Non-pigmented ciliary epithelial cell (primary cell): ENCODE measurements at places on chromosomes 11 and 22.

GRCh38 chr22:29744902-29745301 lies 21.9 kb downstream of the ZMAT5 start:
- no peak for DNase-seq

DNA sequence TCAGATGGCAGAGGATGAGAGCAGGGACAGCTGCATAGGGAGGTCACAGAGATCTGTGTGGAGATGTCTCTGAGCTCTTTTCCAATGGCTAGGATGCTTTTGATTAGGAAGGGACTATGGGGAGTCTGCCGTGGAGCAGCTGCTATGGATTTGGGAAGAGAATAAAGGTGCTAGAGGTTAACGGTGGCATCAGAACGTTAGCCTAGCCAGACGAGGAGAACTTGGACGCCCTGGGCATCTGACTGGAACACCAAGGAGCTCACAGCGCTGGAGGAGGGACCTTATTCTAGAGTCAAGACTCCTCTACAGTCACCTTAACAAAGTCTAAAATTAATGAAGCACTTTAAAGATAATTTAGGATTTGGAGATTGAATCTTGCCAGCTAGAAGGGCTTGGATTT lies 157.2 kb upstream of the B3GAT1 start:
- no peak for DNase-seq

GRCh38 chr22:39178206-39179111 lies 26.0 kb upstream of the CBX7 start:
- DNase-seq, result no peak

DNA sequence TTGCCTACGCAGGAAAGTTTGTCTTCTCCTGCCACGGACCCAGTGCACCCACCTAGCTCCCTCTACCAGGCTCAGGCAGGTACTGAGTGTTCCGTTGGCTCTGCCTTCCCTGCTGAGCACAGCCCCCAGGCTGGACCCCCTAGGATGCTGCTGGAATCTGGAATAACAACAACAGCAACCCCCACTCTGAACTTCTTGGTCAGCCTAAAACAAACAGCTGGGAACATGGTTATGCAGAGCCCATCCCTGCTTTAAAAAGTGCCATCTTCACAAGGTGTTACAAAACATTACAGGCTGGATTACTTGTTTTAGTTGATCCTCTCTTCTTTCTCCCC lies 1.8 kb downstream of the OPCML start:
- no peak for DNase-seq

DNA sequence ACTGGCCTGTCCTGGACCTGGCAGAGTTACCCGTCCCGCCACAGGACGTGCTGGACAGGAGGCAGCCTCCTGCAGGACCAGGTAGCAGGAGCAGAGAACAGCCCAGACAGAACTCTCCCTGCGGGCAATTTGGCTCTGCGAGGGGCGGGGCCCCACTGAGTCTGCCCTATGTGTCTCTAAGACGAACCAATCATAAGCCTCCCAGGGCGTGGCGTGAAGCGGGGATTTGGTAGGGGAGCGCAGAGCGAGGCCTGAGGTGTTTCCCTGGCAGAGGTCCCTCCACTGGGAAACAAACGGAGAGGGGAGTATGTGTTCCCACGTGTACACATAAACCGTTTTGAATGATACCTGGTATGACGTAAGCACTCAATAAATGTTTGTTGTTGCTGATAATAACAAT lies 7.4 kb downstream of the CD82 start:
- no peak for DNase-seq

DNA sequence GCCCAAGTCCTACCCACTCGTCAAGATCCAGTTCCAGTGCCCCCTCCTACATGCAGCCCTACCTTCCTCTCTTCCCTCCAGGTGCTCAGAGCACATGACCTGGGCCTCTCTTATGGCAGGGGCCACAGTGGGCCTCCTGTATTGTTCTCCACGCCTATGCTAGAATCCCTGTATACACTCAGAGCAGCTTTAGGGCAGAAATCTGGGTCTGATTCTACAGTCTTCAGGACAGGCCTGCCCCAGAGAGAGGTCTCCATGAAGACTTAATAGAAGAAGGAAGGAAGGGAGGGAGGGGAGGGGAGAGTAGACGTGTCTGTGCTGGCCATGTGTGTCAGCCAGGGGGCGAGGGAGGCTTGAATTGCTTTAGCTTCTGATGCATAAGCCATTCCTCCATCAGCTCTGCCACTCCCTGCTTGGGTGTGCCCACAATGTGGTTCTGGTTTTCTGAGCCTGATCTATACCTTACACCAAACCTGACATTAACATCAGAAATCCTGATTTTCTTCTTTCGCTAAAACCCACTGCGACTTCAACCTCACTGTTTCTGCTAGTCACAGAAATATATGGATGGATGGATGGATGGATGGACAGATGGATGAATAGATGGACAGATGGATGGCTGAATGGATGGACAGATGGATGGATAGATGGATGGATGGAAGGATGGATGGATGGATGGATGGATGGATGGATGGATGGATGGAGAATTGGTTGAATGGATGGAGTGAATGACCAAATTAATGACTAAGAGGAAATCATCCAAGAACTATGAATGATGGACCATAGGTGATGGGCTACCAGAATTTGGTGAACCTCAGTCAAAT lies 56.6 kb upstream of the PRDM11 start:
- no peak for DNase-seq

GRCh38 chr11:117084992-117085391 lies 13.2 kb downstream of the SIK3 start:
- no peak for DNase-seq

DNA sequence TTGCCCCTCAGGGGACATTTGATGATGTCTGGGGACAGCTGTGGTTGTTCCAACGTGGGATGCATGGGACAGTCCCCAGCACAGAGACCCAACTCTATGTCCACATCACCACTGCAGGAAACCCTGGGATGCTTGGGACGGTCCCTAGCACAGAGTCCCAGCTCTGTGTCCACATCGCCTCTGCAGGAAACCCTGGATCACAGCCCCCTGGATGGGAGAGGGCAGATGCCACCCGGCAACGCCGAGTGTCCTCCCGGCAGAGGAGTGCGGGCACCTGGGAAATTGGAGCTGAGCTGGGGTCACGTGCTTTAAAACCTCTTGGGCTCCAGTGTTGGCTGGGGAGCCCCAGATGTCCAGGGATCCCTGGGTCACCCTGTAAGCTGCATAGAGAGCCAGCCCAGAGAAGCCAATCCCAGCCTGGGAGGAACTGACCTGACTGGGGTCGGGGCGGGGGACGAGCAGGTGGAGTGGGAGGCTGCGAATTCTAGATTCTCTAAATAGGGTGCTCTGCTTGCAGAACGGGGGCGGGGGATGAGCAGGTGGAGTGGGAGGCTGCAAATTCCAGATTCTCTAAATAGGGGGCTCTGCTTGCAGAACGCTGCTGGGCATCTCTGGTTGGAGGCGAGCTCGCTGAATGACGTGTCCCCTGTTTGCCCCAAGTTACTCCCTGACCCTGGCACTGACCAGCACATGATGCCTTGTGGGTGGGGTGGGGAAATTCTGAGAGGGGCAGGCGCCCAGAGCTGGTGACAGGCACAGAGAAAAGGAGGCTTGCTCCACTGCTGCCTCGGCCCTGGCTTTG lies 1197.8 kb downstream of the BRD1 start:
- DNase-seq, result no peak

DNA sequence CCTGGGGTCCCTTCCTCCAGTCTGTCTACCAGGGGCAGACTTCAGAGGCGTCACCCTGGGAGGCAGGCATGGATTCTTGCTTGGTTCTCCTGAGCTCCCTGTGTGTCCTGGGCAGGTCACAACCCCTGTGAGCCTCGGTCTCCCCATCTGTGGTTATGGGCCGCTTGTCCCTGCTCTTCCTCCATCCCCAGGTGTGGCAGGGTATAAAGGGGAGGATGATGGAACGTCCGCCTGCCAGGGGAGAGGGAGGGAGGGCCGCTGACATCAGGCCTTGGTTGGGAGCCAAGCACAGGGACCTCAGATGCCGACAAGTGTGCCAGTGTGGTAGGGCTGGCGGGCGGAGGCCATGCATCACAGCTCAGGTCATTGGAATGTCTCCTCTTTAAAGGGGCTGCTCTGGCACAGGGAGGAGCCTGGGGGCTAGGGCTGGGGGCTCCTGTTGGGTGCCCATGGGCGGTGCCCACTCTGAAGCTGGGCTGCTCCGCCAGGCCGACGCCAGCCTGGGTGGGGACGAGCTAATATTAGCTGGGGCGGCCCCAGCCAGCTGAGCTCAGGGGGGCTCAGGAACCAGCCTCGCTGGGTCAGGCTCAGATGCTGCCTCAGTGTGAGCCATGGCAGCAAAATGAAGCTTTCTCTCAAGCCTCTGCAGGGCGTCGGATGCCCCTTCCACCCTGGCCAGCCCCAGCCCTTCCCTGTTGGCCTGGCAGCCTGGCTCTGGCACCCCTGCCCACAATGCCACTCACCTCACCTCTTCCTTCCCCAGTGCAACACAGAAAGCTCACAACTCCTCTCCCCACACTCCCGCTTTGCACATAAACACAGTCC lies 12.8 kb downstream of the KCNC1 start:
- DNase-seq, result no peak

DNA sequence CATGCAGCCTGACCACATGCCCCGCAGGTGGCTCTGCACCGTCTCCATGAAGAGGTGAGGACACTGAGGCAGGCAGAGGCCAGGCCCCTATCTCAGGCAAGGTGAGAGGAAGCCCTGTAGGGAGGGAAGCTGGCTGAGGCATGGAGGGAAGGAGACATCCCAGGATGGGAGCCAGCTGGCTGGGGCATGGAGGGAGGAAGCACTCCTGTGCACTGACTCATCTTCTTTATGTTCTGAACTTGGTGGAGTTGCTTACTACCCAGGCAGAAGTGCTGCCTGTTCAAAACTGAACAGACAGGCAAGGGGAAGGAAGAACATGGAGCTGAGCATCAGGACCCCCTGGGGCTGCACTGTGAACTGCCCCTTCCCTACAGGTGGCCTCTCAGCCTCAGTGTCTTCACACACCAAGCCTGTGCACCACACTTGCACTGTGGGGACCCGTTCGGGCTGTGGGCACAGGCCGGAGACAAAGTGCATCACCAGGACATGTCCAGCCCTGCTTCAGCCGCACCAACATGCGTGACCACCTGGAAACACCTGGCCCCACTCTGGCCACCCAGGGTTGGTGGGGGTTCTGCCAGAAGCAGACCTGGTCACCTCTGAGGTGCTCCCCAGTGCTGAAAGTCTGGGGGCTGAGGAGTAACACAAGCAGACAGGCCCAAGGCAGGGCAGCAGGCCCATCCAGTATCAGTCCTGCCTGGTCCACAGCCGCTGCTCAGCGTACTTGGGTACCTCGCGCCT lies 55.5 kb downstream of the DGCR2 start:
- peak; percentile 24 for DNase-seq

DNA sequence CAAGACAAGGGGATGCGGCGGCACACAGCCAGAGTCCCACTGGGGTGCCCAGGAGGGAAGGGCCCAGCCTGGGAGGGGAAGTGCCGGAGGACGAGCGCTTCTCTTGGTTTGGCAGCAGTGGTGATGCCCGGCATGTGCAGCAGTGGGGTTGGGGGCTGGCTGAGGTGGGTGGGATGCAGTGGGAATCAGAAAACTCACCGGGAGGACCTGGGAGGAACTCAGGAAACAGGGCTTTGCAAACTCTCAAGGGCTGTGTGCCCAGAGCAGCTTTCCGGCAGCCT lies 3.0 kb downstream of the FERMT3 start:
- no peak for DNase-seq

DNA sequence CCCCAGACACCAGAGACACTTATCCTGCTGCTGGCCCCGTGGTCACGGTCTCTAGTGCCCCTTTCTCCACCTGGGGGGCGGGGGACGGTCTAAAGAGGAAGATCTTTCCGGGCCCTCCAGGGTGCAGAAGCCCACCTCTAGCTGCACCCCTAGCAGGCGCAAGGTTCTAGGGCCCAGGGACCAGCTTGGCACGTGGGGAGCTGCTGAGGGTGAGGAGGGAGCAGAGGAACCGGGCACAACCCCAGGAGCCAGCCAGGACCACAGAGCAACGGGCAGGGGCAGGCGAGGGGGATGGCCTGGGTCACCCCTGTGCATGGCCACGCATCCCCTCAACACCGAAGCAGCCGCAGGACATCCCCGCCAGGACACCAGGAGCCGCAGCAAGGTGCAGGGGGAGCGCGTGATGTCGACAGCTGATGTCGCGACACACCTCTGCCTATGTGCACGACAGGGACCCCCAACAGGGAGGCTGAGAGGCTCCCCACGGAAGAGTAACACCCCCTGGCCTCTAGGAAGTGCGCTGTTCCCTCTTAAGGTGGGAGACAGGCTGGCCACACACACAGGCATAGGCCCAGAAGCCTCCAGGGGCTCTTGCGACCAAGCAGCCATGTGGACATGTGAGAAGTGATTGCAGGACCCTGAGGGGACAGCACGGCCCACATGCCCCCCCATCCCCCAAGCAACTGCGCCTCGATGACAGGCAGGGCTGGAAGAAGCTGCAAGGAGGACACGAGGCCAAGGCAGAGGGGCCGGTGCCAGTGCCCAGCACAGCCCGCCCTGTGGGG lies 5.1 kb downstream of the LRFN4 start:
- no peak for DNase-seq

DNA sequence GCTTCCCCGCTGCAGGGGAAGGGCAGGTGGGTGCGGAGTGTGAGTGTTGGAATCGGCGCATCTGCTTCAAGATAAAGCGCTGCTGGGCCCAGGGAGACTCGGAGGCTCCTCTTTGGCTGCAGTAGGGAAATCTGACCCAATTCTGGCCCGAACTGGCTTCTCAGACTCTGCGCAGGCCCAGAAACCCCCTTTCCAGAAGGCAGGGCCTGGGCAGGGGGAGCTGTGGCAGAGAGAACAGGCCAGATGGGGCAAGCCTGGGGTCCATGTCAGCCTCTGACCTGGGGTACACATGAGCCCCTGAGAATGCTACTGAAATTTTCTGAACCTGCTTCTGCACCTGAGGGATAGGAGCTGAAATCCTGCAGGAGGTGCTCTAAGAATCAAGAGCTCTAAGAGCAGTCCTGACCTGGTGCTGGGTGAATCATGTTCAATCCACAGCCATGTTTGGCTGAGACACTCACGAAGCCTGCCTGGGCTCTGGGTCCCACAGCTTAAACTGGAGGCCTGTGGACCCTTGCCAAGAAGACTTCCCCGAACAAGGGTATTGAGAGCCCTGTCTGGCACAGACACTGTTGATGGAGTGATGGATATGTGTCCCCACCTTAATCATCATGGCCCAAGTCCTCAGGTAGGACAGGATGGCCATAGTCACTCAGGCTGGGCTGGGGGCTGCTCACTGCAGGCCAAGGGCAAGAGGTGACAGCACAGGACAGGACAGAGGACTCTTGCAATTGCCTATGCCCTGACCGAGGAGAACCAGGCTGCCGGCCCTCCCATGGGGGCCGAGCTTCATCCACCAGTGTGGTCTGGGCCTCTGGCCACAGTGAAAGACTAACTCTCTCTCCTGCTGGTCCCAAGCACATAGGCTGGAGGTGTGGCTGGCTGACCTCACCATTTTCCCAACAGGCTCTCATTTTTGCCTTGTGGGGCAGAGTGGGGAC lies 6.9 kb downstream of the RAB3IL1 start:
- DNase-seq, result no peak

- no peak for DNase-seq
These were observed 28.9 kb downstream of the CUL5 start for GRCh38 chr11:108037636-108038035.

DNA sequence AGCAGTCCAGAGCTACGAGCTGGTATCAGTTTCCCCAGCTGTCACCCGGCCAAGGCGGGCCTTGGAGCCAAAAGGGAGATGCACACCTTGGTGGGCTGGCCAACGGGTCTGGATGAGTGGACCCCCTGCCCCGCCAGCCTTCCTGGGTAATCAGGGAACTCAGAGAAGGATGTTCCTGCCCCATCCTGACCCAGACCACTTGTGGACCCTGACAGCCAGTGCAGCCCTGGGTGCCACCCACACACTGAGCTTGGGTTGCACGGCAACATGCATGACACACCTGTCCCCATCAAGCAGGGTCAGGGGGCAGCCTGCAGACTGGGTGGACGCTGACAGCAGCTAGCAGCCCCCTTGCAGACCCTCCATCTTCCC lies 8.6 kb downstream of the SLC25A1 start:
- no peak for DNase-seq
